Activated CD4-positive, alpha-beta T cell treated with anti-CD3 and anti-CD28 coated beads, Interleukin-2, amount 50 U/mL, for 1 hour (primary cell): ENCODE measurements at places on chromosomes 3 and 15.

DNA sequence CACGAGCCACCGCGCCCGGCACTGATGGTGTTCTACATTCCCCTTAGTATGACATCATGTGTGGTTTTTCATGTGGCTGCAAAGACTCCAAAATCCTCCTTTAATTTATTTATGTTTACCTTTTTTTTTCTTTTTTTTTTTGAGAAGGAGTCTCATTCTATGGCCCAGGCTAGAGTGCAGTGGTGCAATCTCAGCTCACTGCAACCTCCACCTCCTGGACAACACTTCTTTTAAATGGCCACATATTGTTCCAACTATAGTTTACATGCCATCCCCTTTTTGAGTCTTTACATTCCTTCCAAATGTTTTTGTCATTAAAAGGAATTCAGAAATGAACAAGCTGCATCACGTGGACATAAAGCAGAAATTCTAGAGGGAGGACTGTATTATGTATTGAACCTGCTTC lies 10.3 kb upstream of the CDV3 start:
- DNase-seq, result no peak

GRCh38 chr3:120838441-120839091 lies 69.4 kb upstream of the STXBP5L start:
- DNase-seq, result no peak

GRCh38 chr3:178353006-178353694 lies 183.1 kb upstream of the KCNMB2 start:
- DNase-seq, result no peak

GRCh38 chr15:41394924-41395323 lies 7.4 kb downstream of the NDUFAF1 start:
- no peak for DNase-seq

- DNase-seq, result no peak
Observed at GRCh38 chr3:31178467-31178866, 284.0 kb upstream of the GADL1 start.

- no peak for DNase-seq
Observed at GRCh38 chr15:100193277-100193860, 148.4 kb downstream of the ADAMTS17 start.

DNA sequence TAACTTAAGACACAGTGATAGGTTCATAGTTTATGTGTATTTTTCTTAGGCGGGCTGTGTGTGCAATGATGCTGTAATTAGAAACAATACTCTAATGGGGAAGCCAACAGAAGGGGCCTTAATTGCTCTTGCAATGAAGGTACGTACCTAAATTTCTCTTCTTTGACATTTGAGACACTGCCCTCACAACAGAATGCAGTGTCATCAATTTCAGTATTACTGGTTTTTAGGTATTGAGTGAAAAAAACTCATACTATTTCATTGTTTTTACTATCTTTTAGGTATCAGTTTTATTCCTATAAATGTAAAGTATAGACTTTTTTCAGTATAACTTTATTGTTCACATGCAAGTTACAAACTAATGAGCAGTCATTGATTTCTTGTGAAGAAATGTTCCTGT lies 59.3 kb downstream of the ASTE1 start:
- no peak for DNase-seq

DNA sequence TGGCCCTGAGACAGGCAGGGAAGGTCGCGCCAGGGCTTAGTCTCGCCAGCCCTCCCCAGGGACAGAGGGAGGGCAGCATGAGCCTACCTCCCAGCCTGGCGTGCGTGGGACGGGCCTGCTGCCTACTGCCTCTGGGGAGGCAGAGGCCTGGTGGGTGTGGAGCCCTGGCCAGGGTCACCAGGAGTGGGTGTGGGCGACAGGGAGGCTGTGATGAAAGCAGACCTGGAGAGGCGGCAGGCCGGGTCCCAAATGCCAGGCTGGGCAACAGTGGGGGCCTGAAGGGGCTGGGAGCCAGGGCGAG lies 33.1 kb downstream of the PLXNA1 start:
- DNase-seq, result no peak

- no peak for DNase-seq
Observed at GRCh38 chr3:189863031-189863430, 231.8 kb downstream of the TP63 start.

GRCh38 chr3:69371816-69372215 lies 14.1 kb downstream of the FRMD4B start:
- DNase-seq, result no peak

GRCh38 chr15:100663086-100663914 lies 60.9 kb downstream of the ASB7 start:
- DNase-seq, result no peak

- no peak for DNase-seq
Observed at GRCh38 chr15:50881121-50882048, 27.1 kb upstream of the AP4E1 start.

DNA sequence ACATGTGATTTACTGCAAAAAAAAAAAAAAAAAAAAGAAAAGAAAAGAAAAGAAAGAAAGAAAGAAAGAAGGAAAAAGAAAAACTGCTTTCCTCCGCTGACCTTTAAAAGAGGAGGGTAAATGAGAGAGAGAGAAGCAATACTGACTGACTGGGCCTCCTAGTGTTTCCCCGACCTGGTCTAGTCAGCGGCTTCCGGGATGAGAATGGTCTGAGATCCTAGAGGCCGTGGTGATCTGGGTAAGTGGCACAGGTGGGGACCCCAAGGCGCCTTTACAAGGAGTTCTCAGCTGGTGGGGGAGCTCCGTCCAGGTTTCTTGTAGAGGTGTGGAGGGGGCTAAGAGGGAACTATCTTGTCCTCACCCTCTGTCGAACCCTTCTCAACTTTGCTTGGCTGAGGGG lies 223.1 kb downstream of the MEIS2 start:
- no peak for DNase-seq

DNA sequence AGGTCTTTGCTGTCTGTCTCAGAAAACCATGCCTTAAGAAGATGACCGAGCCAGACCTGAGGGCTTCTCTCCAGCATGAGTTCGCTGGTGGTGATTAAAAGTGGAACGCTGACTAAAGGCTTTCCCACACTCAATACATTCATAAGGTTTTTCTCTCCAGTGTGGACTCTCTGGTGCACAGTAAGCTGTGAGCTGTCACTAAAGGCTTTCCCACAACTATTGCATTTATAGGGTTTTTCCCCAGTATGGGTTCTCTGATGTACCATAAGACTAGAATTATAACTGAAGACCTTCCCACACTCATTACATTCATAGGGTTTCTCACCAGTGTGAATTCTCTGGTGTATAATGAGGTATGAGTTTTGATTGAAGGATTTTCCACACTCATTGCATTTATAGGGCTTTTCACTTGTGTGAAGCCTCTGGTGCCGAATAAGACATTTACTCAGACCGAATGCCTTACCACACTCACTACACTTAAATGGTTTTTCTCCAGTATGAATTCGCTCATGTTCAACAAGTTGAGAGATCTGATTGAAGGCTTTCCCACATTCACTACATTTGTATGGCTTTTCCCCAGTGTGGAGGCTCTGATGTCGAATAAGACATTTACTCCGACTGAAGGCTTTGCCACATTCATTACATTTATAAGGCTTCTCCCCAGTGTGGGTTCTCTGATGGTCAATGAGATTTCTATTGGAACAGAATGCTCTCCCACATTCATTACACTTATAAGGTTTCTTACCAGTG lies 21.9 kb upstream of the ZNF445 start:
- no peak for DNase-seq

GRCh38 chr15:100863796-100864267 lies 15.8 kb upstream of the ALDH1A3 start:
- no peak for DNase-seq

- no peak for DNase-seq
Observed at GRCh38 chr15:53129121-53129904, 339.2 kb upstream of the ONECUT1 start.

DNA sequence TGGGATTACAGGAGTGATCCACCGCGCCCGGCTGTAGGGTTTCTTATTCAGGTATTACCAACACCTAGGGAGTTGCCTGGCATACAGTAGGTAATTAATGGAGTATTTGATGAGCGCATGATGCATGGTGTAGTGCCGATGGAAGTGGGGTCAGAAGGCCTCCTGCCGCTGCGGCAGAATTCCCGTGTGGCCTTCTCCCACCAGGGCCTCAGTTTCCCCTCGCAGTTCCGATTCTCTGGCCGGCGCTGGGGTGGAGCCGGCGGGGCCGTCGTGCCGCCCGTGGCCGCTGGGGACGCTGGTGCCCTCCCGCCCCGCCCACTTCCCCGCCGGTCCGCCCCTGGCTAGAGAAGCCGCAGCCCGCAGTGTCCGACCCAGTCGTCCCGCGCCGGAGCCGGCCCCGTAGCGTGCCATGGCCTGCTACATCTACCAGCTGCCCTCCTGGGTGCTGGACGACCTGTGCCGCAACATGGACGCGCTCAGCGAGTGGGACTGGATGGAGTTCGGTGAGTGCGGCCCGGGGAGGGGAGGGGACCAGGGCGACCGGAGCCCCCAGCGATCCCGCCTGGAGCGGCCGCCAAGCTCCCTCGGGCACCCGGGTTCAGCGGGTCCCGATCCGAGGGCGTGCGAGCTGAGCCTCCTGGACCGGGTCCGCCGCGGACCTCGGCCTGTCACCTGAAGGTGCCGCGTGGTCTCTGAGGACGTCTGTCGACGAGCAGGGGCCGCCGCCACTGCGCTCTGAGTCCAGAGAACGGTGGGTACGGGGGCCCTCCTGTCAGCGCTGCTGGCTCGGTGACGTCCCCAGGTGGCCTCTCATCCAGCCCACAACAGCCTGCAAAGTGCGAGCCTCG lies at the start of gene IRAK2:
IRAK2 (plus strand) TSS at position 374 of the 848 bp plus-strand sequence; CDS start at position 410, 36 bp downstream.
- peak; percentile 47 for DNase-seq

DNA sequence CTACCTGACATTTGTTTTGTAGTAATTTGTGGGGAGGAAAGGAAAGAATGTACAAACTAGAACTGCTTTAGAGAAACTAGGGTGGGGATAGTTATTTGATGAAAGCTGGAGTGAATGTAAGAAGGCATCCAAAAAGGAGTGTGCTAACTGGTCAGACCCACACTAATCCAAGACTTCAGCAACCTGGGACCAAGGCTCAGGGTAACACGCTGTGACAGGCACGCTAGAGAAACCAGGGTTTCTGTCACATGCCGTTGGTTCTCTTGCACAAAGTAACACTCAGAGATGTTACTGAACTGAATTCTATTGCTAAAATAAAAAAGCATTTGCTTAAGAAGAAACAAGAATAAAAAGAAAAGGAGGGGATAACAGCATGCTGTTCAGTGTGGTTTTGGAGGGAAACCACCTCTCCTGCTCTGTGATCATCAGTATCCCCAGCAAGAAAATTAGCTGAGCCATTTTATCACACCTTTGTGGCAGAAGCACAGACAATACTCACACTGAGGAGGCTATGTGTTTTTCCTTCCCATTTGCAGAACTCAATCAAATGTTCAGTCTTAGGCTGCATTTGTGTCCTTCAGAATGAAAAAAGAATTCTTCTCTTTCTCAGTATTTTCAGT lies 2.8 kb upstream of the CCDC80 start:
- no peak for DNase-seq

DNA sequence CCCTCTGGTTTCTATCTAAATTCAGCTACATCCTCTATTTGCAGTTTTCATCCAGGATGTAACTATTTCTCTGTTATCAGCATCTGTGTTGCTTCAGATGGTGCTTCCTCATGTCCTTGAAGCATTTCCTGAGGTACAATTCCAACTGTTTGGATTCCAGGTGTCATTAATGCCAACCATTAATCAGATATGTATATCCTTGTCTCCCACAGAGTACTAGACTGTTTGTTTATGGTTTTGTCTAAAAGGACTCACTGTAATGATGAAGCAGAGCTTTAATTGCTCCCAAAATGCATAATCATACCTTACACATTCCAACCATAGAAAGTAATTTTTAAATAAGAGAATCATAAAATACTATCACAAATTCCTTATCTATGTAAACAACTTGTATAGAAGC lies 288.5 kb upstream of the MME start:
- no peak for DNase-seq

- DNase-seq, result no peak
Observed at GRCh38 chr3:122245513-122246174, 62.2 kb downstream of the CASR start.

DNA sequence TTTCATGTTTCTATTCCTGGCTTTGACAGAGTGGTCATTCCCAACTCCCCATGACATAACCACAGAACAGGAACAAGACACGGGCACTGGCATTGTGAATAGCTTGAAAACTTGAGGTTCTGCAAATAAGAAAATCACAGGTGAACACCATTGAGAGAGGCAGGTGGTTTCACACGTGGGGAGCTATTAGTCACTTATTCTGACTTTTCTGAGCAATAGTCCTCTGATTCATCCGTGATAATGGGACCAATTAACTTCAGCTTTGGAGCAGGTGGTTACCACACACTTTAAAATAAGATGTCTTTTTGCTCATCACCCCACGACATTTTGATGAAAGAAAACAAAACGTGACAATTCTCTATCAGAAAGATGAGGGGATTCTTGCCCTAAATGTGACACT lies 224.7 kb downstream of the KLF13 start:
- DNase-seq, result no peak

GRCh38 chr15:52247461-52247860 lies 48.1 kb downstream of the MYO5C start:
- DNase-seq, result no peak

DNA sequence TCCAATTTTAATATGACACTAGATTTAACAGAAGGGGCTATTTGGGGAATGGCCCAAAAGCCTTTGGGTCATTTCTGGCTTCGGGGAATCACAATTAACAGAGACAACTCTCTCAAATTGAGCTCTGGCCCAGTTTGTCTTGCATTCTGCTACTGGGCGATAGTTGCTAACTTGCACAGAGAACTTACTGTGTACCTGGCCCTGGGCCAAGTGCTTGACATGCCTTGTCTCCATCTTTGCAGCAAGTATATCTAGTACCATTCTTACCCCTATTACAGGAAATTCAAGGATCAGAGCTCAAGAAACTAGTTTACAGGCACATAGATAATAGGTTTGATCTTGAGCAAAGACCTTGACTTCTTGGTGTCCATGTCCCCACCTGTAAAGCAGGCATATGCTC lies 175.7 kb downstream of the TMEM108 start:
- no peak for DNase-seq

DNA sequence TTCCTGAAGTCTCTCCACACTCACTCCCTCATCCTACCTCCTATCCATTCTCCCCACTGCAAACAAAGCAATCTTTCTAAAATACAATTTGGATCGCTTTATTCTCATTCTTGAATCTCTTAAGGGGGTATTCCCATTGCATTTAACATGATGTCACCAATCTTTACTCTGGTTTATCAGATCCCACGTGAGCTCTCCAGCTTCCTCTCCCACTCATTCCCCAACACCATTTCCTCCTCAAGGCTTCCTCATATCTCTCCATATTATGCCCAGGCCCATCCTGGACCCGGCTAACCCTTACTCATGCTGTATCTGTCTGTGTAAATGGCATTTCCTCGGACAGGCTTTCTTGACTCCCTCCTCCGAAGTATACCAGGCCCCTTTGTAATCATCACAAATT lies 165.0 kb downstream of the CD47 start:
- DNase-seq, result no peak

DNA sequence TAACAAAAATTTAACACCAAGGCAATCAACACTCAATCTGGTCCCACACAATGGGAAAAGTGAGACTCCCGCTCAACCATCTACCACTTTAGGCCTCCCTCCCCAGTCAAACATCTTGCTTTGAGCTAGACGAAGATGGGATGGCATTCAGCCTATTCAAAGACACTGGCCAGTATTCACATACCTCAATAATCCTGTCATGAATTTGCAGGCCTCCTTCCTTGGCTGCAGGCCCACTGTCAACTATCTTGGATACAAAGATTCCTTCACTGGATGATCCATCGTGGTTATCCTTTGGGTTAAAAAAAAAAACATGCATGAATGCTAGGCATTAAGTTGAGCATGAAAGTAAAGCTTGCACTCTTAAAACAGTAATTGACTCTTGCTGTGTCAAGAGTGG lies 22.6 kb downstream of the PDZRN3 start:
- no peak for DNase-seq
